Hypothalamus (tissue), 51 donors: ENCODE measurements at places on chromosomes 3 and 15.
A peak's percentile ranks its signal among the peaks of the same experiment; 100 is the strongest.

DNA sequence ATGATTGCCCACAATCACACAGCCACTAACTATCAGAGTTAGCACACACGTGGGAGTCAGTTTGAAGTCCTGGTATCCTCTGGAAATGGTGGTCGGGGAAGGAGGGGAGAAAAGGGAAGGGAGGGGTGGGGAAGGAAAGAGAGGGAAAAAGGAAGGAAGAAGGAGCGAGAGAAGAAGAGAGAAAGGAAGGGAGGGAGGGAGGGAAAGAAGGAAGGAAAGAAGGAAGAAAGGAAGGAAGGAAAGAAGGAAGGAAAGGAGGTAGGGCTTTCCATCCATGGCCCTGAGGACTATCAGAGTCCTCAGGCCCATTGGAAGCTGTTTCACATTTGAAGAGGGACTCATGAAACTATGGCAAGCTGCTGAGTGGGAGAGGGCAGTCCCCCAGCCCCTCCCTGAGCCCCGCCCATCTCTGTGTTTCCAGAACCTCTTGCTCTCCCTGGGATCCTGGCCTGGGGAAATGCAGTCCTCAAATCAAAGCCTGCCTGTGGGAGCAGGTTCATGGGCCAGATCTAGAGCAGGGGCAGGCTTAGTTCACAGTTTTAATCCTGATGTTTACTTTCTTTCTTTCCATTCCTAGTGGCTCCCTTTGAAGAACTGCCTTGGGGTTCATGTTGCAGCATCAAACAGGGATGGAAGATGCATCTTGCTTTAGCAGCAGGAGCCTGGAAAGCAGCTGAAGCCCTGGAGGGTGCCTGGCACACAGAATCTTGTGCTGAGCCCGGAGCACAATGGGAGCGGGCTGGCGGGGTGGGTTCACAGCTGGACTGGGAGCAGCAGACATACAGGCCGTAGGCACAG is 66.1 kb upstream of the GLCE start:
- no peak for DNase-seq

- no peak for DNase-seq
These were observed 519.8 kb upstream of the GBE1 start for GRCh38 chr3:82281205-82281604.

DNA sequence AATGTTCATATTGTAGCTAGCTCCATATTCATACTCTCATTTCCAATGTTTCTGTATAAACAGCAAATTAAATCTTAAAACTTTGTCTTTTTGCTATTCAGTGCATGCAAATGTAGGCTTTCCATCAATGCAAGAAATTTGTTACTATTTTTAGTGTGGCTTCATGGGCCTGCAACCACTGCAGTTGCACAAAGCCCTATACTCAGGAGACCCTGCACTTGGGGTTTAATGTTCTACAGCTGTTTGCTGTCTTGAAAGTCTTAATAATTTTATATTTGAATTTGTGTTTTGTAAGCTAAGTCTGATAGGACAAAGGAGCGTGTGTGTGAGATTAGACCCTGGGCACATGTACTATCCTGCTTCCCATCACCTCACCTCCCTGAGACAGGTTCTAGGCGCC is 9.6 kb downstream of the PYDC2 start:
- no peak for DNase-seq

GRCh38 chr3:71725271-71725991 is at the start of gene EIF4E3:
Gene EIF4E3 (minus strand): TSS chr3:71725402. CDS start chr3:71725367, 35 bp downstream.
- DNase-seq = peak; percentile 17

DNA sequence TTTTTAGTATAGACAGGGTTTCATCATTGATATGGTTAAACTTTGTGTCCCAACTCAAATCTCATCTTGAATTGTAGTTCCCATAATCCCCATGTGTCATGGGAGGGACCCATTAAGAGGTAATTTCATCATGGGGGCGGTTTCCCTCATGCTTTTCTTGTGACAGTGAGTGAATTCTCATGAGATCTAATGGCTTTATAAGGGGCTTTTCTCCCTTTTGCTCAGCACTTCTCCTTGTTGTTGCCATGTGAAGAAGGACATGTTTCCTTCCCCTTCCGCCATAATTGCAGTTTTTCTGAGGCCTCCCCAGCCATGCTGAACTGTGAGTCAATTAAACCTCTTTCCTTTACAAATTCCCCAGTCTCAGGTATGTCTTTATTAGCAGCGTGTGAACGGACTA is 20.2 kb upstream of the ZNF710 start:
- no peak for DNase-seq

- peak; percentile 51 for DNase-seq
These were observed at the start of gene CSPG5 for GRCh38 chr3:47578691-47579632. Gene CSPG5 (minus strand): TSS chr3:47578865. CDS start chr3:47578693, 172 bp downstream.

DNA sequence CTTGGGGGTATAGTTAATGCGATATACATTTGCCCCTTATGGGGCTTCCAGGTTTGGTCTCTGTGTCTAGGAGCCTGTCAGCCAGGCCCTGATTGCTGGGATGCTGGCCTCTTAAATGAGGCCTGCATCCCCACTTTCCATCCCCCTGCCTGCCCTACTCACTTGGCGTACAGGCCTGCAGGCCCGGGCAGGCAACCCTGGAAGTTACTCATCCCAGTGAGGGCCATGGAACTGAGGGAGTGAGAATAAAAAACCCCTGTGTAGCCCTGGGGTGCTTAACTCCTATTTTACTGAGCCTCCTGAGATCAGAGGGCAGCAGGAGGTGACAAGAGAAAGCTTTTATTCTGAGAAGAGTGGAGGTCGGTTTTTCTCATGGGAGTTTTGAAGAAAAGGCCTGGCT is 2.0 kb downstream of the DISP2 start:
- no peak for DNase-seq

GRCh38 chr15:77181305-77182074 is 110.6 kb upstream of the TSPAN3 start:
- no peak for DNase-seq

DNA sequence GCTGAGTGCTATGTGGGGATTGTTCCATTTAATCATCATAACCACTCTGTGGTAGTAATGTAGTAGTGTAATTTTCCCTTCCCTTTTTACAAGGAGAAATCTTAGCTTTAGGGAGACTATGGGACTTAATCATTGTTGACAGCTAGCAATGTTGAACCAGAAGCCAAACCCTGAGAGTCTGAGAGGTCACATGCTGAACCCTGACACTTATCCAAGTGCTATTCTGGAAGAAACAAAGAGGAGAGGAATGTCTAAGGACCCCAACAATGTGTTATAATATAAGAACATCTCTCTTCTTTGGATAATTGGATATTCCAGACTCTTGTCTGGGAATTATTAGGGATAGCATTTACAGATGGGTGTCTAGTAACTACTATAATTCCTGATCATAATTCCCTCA is 58.4 kb downstream of the GAP43 start:
- DNase-seq = no peak

DNA sequence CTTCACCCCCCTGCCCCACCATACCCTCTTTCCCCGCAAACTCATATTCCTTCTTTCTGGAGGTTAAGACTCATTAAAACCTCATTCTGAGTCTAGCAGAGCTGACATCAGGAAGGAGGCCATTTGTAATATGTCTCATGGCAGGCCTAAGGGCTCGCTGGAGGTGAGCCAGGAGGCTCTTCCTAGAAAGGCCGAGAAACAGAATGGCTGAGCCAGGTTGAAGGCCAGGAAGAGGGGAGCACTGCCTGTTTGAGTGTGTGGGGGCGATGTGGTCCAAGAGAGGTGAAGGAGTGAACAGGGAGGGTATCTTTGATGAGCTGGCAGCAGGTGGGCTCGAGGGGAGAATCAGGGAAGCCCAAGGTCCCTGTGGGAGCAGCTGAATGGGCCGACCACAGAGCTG is 317.3 kb downstream of the TLE3 start:
- no peak for DNase-seq

- no peak for DNase-seq
These were observed 2.8 kb upstream of the RIOX2 start for GRCh38 chr3:97974996-97975395.

DNA sequence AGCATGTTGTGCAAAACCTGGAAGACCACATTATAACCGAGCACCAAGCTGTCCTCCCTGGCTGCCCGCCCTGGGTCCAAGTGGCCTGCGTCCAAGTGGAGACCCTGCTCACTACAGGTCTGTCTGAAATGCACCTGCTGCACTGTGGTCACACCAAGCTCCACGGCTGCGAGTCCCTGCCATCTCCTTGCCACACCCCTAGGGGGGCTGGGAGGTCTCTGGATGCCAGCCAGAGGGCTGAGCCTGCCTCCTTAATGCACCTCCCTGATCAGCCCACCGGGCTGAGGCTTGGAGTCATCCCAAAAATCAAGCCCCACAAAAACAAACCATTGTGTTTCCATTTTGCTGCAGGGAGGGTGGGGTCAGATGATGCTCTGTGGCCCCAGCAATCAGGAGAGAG is 187.1 kb downstream of the MEGF11 start:
- no peak for DNase-seq

DNA sequence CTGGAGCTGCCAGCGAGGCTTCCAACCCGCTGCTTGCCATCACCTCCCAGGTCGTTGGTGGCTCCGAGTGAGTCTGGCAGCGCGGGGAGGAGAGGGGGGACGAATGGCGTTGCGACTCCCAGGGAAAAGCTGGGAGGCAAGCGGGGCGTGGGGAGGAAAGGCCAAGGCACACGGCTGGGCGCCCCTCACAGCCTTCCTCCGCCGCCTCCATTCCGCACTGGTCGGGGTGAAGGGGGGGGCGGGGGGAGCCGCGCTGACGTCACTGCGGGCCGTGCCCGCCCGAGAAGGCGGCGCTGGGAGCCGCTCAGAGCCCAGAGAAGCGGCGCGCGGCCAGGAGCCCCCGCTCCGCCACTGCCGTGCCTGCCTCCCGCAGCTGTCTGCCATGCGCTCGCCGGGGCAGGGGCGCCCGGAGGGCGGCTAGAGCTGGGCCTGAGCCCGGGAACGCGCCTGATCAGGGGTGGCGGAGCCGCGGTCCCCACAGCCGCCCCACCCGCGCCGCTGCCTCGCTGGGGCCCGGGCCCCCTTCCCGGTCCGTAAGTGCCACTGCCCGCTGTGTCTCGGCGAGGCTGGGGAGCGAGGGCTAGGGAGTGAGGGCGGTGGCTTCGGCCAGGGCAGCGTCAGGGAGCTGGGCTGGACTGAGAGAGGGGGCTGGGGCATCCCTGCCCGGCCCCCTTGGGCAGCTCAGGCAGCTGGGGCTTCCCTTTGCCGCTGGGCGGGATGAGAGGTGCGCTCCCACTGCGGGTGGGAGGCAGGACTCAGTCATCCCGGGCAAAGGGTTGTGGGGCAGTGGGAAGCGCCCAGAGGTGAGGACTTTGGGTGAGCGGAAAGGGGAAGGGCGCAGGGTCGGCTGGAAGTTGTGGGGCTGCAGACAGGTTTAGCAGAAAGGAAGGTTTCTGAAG is 27.8 kb upstream of the POLG start:
- DNase-seq = no peak

DNA sequence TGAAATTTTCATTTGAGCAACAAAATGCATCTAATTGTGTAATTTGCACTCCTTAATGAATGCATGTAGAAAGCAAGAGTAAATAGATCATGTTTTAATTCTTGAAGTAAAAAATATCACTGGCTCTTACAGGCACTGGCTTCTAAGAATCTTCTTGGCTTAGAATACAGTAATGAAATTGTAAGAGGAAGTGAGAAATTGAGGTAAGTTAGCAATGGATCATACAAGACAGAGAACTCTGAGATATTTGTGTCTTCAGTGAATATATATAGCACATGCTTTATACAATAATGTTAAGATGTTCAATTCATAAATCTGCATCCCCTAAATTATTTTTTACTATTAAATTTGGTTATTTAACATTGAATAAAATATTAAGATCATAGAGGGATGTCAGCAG is 465.0 kb downstream of the CNTN3 start:
- DNase-seq = no peak

- no peak for DNase-seq
These were observed 1.4 kb downstream of the DLG1 start for GRCh38 chr3:197297002-197297401.

- DNase-seq = no peak
These were observed 2.5 kb downstream of the SLC22A13 start for GRCh38 chr3:38268087-38268486.

DNA sequence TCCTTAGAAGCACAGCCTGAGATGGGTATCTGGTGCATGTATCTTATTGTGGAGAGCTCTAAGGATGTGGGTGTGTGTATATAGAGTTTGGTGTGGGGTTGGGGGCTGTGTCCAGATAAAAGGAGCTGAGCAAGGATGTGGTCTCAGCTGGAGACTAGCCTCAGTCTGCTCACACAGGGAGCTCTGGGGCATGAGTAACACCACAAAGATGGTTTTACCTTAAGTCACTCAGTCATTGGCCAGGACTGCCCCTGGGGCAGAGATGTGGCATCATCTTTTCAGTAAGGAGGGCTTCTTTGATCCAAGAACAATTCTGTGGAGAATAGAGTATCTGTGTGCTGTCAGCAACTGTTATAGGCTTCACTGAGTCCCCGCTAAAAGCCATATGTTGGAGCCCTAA is 163.4 kb upstream of the NUDT16 start:
- no peak for DNase-seq

- peak; percentile 12 for DNase-seq
These were observed 8.6 kb upstream of the SRP14 start for GRCh38 chr15:40047415-40048210.

- DNase-seq = no peak
These were observed 195.2 kb upstream of the DPPA4 start for GRCh38 chr3:109532257-109533216.

- no peak for DNase-seq
These were observed 69.9 kb downstream of the CDC25A start for GRCh38 chr3:48118322-48118721.

GRCh38 chr15:42065033-42065432 is 29.3 kb downstream of the PLA2G4D start:
- peak; percentile 24 for DNase-seq

GRCh38 chr15:77714023-77714422 is 81.3 kb upstream of the LINGO1 start:
- DNase-seq = no peak

DNA sequence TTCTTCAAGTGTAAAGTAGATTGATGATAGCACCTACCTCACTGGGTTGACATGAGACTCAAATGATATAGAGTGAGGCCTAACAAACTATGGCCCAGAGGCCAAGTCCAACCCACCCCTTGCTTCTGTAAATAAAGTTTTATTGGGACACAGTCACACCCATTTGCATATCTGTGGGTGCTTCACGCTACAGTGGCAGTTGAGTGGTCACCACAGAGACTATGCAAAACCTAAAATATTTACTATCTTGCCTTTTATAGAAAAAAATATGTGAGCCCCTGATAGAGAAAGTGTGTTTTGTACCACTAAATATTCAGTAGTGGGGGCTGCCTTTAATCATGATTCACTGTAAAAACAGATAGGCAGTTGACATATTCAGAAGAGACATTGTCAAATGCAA is 38.0 kb downstream of the ACAN start:
- DNase-seq = no peak
